NB4 (cell line): ENCODE measurements at places on chromosomes 7 and 10.

DNA sequence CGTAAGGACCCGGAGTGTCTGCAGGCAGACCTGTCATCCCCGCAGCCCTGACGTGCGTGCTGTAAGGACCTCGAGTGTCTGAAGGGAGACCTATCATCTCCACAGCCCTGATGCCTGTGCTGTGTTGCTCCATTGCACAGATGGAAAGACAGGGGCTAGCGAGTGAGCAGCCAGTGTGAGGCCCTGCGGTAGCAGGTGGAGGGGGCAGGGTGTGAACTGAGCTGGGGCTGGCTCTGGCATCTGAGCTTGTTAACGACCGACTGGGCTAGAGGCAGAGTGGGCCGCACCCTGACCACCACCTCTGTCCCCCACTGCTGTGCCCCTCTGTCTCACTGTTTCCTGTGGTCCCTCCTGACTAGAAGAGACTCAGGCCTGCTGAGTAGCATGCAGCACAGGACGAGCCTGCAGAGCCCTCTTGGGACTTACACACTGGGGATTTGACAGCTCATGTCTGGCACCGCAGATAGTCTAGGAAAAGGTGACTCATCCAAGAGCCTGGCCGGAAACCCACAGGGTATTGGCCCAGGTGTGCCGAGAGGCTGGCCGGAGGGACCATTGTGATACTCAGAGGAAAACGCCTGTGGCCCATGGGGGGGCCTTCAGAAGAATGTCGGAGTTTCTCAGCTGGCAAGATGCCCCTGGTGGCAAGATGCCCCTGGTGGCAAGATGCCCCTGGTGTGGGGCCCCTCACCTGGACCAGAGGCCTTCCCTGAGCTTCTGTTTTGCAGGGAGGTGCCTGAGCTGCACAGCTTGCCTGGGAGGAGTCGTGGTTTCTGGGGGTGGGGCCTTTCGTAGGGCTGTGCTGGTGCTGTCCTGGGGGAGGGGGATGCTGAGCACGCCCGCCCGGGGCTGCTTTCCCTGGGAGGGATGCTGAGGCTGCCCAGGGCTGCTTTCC lies 34.3 kb downstream of the INPP5A start:
- peak; percentile 100 for DNase-seq

DNA sequence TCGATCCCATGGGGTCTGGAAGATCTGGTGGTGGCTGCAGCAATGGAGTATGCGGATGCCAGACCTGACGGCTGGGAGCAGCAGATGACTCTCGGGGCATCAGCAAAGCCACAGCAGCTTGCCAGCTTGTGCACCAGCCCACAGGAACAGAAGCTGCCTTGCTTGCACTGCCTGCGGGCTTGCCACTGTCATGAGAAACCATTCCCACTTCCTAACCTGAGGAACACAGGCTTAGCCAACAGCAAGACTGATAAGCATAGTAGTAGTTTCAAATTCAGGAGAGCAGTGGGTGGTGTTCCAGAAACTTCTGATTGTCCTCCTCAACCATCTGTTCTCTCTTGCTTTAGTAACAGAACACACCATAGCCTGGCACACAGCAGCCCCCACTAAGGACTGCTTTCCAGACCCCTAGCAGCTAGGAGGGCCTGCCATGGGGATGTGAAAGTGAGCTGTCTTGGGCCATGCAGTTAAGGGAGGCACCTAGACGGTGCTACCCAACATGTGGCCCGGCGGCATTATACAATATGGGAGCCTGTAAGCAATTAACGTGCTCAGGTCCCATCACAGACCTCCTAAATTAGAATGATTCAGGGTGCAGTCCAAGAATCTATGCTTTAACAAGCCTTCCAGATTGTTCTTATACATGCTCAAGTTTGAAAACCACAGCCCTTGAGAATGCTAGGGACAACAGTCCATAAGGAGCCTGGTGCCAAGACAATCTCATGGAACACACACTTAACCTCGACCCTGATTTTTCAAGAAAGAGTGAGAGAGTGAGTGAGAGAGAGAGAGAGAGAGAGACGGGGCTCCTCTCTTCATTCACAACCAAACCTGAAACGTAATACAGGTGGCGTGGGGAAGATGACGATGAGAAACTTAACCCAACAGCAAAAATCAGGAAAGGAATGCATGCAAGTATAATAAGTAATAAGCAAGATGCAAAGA lies 7.1 kb downstream of the ANXA11 start:
- DNase-seq = no peak

DNA sequence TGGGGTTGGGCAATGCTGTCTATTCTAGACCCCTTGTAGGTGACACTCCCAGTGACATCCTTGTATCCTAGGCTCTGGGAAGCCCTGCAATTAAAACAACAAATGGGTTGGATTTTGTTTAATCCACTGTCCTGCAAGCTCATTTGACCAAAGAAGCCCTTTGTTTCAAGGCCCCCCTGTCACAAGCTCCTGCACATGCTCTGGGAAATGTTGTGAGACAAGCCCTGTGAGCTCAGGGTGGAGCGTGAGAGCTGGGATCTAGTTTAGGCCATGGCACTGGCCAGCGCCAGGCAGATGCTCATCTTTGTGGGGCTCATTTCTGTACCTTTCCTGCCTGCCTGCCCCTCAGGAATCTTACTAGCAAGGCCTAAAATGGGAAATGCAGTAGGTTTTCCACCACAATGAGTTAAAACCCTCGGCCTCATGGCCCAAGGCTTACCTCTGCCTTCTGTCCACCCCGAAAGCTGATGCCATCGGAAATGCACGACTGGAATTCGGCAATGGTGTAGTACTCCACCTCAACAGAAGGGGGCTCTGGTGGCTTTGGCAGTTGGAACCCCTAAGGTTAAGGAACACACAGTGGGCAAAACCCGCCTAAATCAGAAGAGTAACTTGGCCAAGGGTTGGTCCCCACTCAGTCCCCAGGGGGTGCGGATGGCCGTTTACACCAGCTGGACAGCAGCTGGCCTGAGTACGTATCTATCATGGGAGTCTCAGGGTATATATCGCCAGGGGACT lies 112.0 kb downstream of the NEURL1 start:
- peak; percentile 70 for DNase-seq

- DNase-seq = no peak
Measured at GRCh38 chr10:34124522-34125035, 690.5 kb downstream of the PARD3 start.

- no peak for DNase-seq
Measured at GRCh38 chr7:130921391-130922180, 187.6 kb upstream of the KLF14 start.

DNA sequence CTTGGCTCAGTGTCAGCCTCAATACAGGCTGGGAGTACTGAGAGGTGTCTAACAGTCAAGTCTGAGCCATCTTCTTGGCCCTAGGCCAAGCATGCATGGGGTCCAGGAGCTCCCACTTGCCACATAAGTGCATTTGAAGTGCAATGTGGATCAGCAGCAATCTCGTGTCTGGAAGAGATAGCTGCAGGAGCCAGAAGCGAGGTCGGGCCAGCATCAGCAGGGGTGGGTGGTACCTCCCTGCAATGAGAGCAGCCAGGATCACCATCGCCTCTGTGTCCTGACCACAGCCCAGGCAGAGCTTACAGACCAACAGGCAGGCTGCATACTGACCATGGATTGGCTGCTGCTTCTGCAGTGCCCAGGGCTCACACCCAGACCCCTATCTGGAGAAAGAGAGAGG lies 83.0 kb upstream of the CXCL12 start:
- no peak for DNase-seq

DNA sequence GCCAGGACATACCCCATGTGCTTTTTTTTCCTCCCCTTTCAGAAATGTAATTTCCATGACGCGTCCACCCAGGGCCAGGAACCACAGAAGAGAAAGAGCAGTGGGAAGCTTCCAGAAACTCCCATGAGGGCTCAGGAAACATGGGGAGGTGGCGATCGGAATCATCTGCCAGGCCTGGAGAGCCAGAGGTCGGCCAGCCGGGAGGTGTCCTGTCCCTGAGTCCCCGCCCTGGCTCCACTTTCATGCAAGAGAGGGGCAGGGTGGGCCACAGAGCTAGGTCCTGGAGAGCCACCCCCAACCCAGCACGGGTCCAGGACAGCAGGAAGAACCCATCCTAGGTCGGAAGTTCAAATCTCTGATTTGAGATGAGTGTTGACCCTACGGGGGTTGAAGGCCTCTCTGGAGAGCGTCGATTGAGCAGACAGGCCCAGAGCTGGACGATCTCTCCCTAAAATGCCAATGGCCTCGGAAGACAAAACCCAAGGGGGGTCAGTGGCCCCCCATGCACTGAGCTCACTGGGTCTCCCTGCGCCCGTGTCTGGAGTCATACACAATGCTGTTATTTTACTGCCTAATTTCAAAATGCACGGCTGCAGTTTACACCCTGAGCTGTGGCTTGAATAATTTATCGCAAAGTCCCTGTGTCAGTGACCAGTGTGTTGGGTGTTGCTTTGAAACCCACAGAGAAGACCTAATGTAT lies 594.1 kb downstream of the PTPRN2 start:
- DNase-seq = no peak

- DNase-seq = no peak
Measured at GRCh38 chr7:124033807-124034753, 1.2 kb upstream of the TMEM229A start.

DNA sequence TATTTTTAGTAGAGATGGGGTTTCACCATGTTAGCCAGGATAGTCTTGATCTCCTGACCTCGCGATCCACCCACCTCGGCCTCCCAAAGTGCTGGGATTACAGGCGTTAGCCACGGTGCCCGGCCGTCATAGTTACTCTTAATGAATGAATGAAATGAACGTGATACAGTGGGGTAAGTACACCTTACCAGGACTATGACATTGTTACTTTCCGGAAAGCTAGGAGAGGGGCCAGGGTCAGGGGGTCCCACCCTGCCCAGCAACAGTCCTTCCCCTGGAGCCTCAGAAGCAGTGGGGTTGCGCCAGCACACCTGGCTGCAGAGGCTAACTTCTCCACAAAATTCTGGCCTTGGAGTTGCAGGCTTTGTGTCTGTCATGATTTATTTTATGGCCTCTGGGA lies 21.4 kb downstream of the VSTM4 start:
- no peak for DNase-seq

- no peak for DNase-seq
Measured at GRCh38 chr10:37854626-37855025, 2.8 kb downstream of the ZNF248 start.

- no peak for DNase-seq
Measured at GRCh38 chr7:23335621-23336020, 36.5 kb downstream of the MALSU1 start.

DNA sequence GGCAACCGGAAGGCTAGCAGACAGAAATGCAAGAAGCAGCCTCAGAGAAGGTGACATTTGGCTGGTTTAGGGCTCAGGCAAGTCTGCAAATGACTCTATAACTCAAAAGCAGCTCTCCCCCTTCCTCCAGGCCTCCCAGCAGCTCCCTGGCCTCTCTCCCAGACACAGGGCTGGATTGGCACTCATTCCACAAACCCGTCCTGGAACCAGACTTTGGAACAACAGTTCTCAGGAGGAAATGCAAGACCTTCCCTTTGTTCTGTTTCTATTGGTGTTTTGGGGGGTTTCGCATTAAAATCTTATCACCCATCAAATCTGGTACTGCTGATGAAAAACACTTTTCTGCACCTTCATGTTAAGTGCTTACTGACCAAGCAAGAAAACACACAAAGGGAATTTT lies 40.3 kb upstream of the EFCAB10 start:
- no peak for DNase-seq

DNA sequence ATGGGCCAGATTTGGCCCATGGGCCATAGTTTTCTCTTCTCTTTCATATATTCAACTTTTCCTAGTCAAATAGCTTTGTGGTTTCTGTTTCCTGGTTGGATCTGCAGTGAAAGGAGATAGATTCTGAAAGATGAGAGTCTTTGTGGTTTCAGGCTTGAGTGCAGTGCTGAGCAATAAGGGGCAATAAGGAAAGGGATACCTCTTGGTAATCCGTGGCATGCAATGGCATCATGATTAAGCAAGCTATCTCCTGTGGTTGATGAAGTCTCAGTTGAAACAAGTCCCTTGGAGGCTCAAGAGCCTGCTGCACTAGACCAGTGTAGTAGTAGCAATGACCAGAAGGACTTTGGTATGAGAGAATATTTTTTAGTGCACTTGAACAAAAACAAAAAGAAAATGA lies 187.7 kb upstream of the CNTNAP2 start:
- no peak for DNase-seq

GRCh38 chr7:156827587-156828203 lies 65.3 kb downstream of the LMBR1 start:
- peak; percentile 49 for DNase-seq

GRCh38 chr7:98821348-98821747 lies 48.5 kb downstream of the TMEM130 start:
- DNase-seq = no peak

DNA sequence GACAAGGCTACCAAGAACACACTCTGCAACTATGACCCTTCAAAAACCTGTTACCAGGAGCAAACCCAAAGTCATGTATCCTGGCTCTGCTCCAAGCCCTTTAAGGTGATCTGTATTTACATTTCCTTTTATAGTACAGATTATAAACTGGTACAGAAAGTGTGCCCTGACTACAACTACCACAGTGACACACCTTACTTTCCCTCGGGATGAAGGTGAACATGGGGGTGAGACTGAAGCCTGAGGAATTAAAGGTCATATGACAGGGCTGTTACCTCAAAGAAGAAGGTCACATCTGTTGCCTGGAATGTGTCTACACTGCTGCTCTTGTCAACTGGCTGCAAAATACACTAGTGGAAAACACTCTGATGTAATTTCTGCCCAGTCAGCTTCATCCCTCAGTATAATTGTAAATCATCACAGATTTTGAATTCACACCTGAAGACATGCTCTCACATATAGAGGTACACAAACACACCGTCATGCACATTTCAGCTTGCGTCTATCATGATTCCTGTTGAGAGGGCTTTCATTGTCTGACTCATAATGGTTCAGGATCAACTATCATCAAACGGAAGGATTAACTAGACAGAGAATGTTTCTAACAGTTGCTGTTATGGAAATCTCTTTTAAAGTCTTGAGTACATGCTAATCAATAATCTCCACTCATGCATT lies 318.3 kb downstream of the NXPH1 start:
- DNase-seq = no peak

- peak; percentile 83 for DNase-seq
Measured at GRCh38 chr10:92387289-92387940, 96.4 kb downstream of the MARCHF5 start.

DNA sequence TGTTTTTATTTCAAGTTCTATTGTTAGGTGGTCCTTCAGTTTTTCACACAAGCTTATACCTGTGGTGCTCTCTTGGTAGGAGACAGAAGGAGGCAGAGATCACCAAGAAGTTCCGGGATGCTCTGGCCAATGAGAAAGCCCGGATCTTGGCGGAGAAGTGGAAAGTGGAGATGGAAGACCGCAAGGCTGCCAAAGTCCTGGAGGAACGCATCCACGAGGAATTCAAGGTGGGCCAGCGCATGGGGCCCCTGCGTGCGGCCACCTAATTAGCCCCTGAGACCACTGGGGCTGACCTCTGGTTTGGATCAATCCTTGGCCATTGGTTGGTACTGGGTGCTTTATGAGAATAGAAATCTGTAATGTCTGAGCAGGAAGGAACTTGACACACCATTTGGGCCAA lies 33.6 kb downstream of the SH2D4B start:
- no peak for DNase-seq
